ENCODE measurements at places on chromosomes 3 and 15.
A peak's percentile ranks its signal among the peaks of the same experiment; 100 is the strongest.

- no peak for DNase-seq
These were observed 171.1 kb downstream of the CHDH start for GRCh38 chr3:53675022-53675697.

- DNase-seq, result no peak
These were observed 21.5 kb downstream of the MAGEF1 start for GRCh38 chr3:184690192-184690883.

DNA sequence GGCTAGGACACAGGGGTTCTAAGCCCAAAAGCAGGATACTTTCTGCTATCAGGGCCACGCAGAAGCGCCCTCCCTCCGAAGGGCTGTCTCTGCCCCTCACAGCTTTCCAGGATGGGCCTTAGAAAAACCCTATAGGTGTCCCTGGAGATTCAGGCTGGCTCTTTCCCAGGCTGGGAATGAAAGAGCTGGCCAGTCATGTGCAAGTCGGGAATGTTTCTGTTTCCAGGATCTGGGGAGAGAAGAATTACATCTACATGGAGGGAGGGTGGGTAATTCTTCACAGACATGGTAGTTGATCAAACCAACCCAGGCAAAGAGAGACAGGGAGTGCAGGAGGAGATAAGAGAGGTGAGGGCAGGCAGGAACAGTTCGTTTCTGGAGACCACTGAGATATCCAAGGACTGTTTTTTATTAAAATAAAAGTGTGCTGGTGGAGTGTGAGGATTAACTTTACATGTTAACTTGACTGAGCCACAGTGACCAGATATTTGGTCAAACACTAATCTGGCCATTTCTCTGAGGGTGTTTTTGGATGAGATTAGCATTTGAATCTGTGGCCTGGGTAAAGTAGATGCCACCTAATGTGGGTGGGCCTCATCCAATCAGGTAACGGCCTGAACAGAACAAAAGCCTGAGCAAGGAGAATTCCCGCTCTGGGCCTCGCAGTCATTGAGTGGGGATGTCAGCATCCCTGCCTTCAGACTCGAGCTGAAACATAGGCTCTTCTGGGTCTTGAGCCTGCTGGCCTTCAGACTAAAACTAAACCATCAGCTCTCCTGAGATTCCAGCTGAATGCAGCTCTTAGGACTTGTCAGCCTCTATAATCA lies 15.3 kb downstream of the NUP210 start:
- no peak for DNase-seq

DNA sequence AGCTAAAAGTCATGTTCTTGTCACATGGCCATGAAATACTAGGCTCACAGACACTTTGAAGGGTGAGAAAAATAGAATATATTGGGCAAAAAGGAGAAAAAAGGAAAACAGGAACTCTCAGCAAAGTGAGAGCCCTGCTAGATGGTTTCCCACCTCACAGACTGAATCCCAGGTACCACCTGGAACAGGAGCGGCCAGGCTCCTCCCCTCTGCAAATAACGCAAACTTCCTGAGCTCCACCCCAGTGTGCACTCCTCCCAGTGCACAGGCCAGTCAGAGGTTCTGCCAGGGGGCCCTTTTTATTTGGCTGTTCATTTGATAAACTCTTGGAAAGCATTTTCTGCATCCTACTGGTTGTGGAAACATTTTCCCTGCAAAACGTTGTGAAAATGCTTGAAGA lies 780.4 kb downstream of the TBL1XR1 start:
- DNase-seq, result no peak

DNA sequence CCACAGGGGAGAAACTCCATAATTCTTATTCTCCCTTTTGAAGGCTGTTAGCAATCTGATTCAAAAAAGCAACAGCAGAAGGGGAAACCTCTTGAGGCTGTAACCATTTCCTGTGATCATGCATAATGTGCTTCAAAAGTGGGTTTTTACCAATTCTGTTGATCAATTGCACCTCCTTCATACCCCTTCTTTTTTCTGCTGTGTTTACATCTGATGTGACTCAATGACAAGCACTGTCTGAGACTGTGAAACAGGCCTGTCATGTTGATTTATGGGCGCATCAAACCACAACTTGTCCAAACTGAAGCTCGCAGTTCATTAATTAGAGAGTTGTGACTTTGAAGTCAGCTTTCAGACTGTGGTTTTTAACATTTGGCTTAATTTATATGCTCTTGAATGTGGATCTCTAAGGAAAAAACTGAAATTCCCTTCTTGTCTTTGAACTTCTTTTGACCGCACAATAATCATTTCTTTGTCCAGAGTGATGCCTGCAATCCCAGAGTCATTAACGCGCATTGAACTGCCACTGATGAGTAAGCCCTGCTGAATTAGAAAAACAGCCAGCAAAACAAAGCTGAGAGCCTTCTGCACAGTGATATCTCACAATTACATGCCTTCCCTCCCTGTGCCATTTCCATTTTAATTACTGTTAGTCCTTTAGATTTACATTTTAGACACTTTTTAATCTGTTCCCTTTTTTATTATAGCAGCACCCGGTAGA lies 532.8 kb downstream of the FOXP1 start:
- DNase-seq, result no peak

DNA sequence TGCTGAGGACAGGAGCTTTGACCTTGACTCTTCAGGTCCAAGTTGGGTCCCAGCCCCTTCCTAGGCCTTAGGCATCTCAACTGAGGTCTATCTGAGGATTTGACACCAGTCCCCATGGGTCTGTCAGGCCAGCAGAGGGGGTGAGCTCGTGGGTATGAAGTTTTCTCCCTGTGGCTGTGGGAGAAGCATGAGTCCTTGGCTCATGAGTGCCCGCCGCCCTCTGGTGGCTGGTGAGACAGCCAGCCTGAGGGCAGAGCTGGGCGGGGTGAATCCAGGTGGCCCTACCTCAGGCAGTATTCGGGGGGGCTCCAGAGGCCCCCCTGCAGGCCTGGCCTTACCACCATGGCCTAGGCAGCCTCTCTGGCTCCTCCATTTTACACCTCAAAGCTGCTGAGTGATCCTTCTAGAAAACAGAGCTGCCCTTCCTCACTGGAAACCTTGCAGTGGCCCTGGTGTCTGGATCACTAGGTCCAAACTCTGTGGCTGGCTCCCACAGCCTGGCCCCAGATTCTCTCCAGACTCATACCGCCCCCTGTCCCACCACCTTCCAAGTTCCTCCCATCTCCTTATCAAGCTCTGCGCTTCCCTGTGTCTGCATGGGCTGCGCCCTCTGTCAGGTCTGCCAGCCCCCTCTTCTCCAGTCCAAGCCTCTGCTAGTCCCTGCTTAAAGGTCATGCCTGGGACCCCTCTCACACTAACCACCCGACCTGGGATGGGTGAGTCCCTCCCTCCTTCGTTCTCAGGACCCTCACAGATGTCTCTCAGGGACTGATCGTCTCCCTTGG lies 16.1 kb downstream of the SH2D7 start:
- DNase-seq, result peak; percentile 84

GRCh38 chr15:63504979-63505841 lies 817 bp downstream of the USP3 start:
- DNase-seq, result peak; percentile 34

- no peak for DNase-seq
These were observed 33.6 kb downstream of the PAQR9 start for GRCh38 chr3:142929890-142930289.

GRCh38 chr15:47331829-47332393 lies 385.4 kb upstream of the SEMA6D start:
- no peak for DNase-seq

DNA sequence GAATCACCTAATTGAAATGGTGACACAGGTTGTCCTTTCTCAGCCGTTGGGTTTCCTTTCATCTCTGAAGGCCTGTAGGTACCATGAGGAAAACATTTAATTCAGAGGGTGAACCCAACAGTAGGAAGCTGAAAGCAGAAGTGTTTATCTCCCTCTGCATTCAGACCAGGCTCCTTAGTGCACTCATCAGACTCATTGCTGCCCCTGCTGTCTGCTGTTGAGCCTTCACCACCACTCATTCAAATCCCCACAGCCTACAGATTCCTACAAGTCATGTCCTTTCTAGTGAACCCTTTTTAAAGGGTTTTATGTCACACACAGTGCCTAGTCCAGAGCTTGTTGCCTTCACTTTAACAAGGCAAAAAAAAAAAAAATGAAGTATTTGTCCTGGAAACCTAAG lies 13.4 kb downstream of the WDR48 start:
- DNase-seq, result peak; percentile 8

DNA sequence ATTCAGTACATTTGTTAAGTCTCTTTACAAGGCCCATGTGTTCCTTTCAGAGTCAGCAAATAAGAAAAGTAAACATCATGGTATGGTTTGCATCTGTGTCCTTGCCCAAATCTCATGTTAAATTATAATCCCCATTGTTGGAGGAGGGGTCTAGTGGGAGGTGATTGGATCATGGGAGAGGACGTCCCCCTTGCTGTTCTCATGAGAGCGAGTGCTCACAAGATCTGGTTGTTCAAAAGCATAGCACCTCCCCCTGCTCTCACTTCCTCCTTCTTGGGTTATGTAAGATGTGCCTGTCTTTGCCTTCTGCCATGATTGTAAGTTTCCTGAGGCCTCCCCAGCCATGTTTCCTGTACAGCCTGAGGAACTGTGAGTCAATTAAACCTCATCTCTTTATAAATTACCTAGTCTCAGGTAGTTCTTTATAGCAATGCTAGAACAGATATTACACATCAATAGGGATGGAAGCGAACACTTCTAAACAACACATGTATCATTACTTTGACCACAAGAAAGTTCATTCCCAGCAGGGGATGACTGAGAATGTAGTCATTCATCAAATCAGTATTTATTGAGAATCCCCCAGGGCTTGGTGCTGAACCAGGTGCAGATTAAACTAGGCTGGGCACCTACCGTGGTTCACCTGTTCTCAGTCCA lies 4.1 kb downstream of the EFCAB12 start:
- no peak for DNase-seq

DNA sequence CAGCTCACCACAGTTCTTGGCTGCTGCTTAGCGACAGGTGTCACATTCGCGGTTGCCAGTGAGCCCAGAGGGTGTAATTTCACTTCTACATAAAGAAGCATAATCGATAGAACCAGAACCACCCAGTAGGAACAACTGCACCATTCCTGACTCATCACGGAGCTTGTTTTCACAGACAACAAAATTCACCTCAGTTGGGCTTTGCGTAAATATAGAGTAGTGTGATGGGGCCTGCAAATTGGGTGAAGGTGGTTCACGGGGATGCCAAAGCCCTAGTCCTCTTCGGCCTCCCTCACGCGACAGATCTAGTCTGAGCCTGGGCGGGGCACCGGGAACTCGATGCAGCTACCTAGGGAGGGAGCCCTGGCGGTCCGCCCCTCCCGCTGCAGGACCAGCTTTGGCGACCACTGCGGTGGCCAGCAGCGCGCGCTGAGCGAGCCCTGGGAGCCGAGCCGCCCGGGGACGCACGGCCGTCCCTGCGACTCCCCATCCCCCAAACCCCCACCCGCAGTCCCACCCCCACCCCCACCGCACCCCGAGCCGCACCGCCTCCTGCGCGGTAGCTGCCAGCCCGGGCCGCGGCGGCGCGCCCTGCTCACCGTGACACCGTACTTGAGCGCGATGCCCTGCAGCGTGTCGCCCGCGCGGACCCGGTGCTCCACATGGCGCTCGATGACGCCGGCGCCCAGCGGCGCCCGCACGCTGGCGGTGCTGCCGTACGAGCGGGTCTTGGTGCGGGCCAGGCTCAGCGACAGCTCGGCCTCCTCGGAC lies 519 bp downstream of the LYSMD2 start:
- peak; percentile 45 for DNase-seq

DNA sequence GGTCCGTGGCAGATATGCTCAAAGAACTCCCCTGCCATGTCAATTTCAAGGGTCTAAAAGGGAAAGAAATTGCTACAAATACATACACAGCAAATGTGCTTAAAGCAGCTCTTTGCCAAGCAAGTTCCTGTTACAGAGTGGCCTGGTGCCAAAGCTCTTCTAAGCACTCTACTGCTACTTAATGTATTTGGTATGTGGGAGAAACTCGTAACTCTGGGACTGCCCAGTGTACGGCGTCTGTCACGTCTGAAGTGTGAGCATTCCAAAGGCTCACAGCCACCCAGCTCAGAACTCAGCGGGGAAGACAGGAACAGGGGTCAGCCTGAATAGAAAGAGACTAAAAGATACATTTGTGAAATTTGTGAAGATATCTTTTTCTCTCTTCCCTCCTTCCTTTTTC lies 54.6 kb downstream of the RBMS3 start:
- DNase-seq, result no peak

- no peak for DNase-seq
These were observed 60.6 kb downstream of the SLC6A11 start for GRCh38 chr3:10876661-10877060.

DNA sequence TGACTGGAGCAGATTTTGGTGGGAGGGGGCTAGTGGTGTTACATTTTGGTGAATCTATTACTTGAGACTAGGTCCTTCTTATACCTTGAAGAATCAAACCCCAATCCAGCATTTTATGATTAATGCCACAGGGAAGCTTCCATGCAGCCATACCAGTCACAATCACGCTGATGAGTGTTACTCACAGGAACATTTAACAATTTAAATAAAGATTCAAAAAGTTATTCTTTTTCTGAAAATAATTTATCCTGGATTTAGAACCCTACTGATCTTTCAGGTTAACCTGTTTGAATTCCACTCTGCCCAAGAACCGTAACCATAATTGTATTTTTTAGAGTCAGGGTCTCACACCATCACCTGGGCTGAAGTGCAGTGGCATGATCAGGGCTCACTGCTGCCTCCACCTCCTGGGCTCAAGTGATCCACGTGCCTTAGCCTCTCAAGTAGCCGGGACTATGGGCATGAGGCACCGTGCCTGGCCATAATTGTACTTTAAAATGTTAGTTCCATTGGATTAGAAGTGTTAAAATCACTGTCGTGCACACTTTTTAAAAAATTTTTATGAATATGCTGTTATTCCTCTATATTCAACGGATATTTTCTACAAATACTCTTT lies 929 bp upstream of the MTMR10 start:
- DNase-seq, result no peak

GRCh38 chr3:69542089-69542804 lies 156.4 kb upstream of the FRMD4B start:
- no peak for DNase-seq

DNA sequence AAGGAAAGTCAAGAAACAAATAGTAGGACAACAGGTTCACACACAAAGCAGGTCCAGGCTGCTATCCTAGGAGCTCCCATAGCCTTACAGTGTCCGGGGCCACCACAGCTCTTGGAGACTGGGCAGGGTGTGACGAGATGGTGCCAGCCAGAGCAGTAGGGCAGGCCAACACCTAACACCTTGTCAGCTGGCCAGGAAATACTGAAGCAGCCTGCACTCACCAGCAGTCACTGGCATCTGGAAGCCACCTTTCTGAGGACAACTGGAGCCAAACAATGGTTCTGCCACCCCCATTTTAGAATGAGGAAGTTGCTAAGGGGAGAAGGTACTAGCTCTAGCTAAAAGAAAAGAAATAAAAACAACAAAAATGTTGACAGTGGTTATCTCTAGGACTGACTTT lies 47.2 kb downstream of the CCDC12 start:
- DNase-seq, result no peak

DNA sequence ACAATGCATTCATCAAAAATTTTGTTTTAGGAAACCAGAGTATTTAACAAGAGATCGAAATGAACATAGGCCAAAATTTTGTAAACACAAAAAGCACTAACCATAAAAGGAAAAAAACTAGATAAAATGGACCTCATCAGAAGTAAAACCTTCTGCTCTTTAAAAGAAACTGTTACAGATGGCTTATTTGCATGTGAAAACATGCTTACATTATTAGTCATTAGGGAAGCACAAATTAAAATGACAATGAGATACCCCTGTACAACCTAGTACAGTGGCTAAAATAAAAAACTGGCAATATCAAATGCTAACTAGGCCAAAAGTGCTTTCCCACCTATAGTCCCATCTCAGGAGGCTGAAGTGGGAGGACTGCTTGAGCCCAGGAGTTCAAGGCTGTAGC lies 19.3 kb downstream of the UBR1 start:
- no peak for DNase-seq

Measured in activated gamma-delta T cell treated with Interleukin-2 at 50 U/mL for 16 hours (primary cell).